Stimulated activated CD4-positive, alpha-beta T cell treated with anti-CD3 and anti-CD28 coated beads, Interleukin-12 subunit alpha, Interleukin-12 subunit beta, amount 100 ng/mL, for 48 hours (primary cell): ENCODE measurements at places on chromosomes 4 and X.
A peak's percentile ranks its signal among the peaks of the same experiment; 100 is the strongest.

- DNase-seq, result no peak
Observed at GRCh38 chrX:13283950-13284546, 35.8 kb downstream of the ATXN3L start.

DNA sequence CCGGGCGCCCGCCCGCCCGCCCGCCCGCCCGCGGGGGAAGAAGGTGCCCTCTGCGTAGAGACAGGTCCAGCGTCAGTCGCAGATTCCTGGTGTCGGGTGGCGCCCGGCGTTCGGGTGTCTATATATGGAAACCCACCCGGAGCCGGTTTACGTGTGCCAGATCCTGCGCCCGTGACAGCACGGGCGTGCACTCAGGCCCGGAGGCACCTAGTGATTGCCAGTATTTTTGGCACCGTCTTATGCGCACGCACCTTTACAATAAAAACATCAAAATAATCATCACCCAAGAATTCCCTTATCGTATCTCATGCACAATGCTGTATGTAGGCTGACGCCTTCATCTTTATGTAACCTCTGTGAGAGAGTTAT lies 519 bp downstream of the SLC25A4 start:
- DNase-seq, result peak; percentile 20

GRCh38 chr4:136763919-136764318 lies 768.4 kb downstream of the PCDH18 start:
- DNase-seq, result no peak

DNA sequence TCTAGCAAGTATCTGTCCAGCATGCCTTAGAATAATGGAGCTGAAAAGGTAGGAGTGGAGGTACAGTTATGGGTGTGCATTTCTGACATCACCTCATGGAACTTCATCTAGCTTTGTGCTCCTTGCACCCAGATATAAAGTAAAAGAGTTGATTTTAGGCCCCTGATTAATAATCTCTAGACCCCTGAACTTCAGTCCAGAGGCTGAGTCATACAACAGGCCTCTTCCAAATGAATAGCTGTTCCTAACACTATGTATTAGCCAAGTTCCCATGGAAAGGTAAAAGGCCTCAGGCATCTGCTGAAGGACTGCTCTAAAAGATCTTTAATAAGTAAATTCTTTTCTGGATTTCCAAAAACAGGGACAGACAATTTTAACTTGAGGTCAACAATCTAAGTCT lies 16.2 kb downstream of the TBC1D9 start:
- no peak for DNase-seq

GRCh38 chrX:38494239-38494823 lies 67.0 kb upstream of the TSPAN7 start:
- no peak for DNase-seq

DNA sequence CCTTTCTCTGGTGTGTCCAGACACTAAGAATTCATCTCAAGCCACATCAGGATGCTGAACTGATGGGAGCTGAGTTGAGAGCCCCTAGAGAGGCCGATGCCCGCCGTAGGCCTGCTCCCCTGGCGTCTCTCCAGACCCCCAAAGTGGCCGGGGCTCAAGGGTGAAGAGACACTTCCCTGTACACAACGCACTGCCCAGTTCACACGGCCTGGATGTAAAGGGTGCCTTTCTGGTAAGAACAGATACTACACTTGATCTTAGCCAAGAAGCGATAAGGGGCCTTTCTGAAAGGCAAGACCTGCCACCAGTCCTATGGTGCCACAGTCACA lies 5.1 kb upstream of the TREX2 start:
- no peak for DNase-seq

DNA sequence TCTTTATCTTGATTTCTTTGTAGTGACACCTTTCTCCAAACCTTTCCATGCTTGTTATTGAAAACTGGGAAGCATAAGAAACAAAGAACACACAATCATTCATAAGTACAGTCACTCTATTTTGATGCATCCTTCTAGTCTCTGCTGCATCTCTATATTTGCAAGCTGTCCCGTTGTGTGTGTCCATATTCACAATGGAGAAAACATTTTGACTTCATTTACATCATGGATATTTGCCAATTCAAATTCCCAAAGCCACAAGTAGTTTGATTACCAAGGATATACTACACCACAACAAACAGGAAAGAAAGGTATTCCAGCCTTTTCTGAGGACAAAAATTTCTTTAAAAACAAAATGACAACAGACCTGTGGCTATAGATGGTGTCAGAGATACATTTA lies 673.8 kb downstream of the STIM2 start:
- no peak for DNase-seq

GRCh38 chr4:81471298-81471587 lies 464 bp downstream of the RASGEF1B start:
- no peak for DNase-seq

DNA sequence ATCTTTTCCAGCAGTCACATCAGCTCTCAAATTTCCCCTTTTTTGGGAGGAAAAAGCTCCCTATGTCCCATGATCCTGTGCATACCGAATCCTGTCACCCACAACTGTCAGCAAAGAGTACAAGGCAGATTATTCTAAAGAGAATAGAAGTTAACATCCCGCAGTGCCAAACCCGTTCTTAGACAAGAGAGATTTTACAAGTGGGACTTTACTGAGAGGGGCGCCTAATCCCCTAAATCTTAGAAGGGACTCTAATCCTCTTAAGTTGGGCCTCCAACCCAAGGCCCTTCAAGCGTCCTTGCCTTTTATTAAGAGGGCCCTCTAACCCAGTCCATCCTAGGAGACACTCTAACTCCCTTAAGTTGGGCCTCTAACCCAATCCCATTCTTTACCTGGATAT lies 193.9 kb downstream of the CPXCR1 start:
- DNase-seq, result no peak

GRCh38 chr4:118974758-118975157 lies 86.1 kb downstream of the SYNPO2 start:
- DNase-seq, result no peak

GRCh38 chr4:22071749-22072148 lies 123.2 kb upstream of the KCNIP4 start:
- DNase-seq, result no peak

DNA sequence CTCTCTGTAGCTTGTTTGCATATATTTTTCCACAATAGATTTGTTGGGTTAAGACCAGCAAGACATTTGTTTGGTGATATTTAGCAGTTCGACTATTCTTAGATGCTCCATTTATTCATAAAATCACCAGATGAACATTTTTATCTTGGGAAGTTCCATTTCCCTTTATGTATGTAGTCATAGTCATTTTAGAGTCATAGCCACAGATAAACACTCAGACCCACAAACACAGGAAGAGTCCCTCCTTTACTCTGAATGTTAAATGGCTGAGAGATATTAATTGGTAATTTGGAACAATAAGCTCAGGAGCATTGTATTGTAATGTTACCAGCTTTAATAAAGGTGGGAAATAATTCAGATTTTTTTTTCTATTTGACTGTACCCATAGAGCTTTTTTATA lies 1608.7 kb downstream of the STIM2 start:
- DNase-seq, result no peak
